Activated T-cell treated with anti-CD3 and anti-CD28 coated beads for 24 hours (primary cell): ENCODE measurements at places on chromosomes 3 and 15.

DNA sequence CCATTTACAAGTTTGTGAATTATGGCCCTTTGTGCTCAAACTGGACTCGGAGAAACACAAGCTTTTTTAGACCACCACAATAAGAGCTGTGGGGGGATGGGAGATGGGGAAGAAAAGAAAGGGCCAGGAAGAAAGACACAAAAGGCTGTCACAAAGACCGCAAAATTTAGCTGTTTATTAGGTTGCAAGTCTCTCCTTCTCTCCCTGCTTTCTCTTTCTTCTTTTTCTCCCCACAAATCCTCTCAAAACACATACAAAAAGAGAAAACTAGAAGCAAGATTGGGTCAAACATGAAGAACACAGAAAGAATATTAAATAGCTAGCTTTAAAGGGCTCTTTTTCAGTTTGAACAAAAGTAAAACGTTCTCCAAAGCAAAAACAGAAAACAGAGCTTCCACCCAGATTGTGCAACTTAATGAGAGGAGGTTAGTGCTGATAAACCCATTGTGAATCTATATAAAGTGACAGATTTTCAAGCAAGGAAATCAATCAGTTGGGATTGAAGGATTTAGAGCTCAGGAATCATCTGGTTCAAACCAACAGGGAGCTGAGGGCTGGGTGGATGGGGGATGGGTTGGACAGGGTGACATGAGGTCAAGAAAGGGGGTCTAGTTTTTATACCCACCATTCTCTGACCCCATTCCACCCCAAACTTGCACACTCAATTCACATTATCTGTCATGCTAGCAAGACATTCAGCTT, 87.3 kb downstream of the DHX30 start:
- DNase-seq, result no peak

GRCh38 chr3:126064627-126065258, 19.2 kb downstream of the SLC41A3 start:
- no peak for DNase-seq

GRCh38 chr15:87901008-87901407, 355.5 kb downstream of the NTRK3 start:
- DNase-seq, result no peak

GRCh38 chr3:110623571-110623970, 448.0 kb upstream of the NECTIN3 start:
- DNase-seq, result no peak

DNA sequence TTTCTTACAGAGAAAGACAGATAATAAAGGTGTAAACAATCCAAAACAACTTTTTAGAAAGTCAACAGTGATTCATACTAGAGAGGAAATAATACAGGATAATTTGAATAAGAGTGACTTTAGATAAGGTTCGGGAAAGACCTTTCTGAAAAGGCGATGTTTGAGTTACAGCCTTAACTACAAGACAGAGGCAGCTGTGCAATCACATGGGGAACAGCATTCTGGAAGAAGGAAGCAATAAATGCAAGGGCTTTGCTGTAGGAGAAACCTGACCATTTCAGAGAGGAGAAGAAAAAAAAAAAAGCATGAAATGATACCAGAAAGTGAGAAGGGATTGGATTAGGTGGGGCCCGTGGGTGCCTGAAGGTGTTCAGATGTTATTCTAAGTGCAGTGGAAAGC, 200.6 kb upstream of the ATP11B start:
- DNase-seq, result no peak
